ENCODE measurements at places on chromosomes 5 and 9.

GRCh38 chr9:86352440-86353077 is 1.7 kb downstream of the TUT7 start:
- no peak for DNase-seq

DNA sequence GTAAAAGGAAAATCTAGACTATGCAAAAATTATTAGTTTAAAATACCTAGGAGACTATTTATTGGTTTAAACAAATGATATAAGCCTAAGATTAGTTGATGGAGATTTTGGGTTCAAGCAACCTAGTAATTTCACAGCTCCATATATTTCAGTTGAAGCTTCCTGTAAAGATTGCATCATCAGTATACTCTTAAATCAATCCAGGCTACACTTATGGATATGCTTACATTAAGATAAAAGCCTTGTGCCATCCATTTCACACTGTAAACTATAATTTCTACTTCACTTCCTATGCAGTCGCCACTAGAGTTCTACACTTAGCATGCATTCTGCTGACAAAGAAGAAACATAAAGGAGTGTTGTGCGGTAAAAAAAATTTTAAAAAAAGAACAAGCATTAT is 7.3 kb upstream of the LIX1 start:
- no peak for DNase-seq

DNA sequence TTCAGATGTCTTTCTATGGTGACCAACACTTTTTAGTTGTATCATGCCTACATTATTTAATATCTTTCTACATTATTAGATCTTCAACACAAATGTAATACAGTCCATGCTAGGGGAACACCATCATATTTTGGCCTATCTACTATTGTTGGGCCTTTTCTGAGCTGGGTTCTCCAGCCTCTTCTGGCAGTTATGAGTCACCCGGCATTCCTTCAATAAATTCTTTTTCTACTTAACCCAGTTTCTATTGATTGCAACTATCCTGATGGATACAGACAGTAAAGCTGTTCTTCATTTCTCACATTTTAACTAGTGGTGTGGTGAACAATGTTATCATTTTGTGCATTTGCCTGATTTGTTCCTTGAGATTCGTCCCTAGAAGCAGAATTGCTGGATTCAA is 529.3 kb downstream of the BNC2 start:
- DNase-seq, result no peak

DNA sequence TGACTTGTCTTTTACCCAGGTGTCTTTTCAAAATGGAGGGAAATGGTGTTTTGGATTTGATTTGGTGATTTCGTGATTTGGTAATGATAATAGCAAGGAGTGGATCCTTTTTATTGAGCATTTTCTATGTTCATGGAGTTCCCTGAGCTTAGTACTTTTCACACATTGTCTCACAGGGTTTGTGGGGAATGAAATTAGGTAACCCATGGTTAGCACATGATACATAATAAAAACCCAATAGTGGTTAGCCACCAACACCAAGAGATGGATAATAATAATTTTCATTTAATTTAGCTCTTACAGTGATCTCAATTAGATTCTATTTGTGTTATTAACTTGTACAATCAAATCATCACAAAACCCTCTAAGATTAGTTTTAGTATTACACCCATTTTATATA is 65.4 kb downstream of the ARHGAP26 start:
- no peak for DNase-seq

GRCh38 chr5:89929834-89930233 is 479.7 kb downstream of the CETN3 start:
- DNase-seq, result no peak

DNA sequence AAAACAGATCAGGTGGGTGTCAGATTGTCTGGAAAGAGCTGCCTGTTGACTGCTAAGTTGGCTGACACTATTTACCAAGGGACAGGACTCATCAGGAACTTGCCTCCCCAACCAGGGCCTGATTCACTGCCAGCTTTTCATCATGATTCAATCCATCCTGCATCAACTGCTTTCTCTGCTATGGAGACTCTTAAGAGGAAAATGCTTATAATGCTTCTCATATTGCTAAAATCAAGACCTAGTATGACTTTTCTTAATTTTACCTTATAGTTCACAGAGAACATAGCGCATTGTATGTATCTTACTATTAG is 21.3 kb downstream of the HTR4 start:
- no peak for DNase-seq

DNA sequence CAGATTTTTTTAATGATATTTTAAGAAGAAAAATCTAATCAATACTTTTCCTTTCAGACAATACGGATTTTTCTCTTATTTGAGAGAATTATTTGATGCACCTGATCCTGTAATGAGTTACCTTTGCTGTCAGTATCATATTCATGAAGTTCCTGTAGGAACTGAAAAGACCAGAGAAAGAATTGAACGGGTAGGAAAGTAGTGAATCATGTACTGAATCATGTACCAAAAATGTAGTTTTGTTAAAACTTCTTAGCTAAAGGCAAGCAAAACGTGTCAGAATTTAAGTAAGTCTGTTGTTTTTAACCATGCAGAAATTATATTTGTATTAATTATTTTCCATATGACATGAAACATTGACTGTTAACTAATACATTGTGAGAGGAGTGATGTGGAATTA is 56.6 kb downstream of the SMC5 start:
- no peak for DNase-seq

DNA sequence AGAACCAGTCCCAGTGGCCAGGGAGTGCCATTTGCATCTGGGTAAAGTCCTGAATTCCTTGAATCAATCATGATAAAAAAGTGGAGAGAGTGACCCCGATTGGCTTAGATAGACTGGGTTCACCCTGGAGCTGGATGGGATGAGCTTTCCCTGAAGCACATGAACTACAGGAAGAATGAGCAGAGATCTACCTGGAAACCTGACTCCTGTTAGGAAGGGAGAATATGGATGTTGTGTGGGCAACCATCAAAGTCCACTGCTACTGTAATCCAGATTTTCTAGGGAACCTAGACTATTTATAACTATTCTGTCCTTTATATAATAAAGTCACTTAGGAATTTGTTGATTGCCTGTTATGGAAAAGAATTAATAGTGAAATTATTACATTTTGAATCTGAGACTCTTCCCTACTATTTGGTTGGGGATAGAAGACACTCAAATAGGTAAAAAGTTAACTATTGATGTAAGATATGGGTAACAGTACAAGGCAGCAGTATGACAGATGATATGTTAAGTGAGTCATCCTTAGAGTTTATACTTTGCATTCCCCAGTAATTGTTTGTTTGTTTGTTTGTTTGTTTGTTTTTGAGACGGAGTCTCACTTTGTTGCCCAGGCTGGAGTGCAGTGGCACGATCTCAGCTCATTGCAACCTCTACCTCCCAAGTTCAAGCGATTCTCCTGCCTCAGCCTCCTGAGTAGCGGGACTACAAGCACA is 17.9 kb downstream of the CYSTM1 start:
- DNase-seq, result no peak

DNA sequence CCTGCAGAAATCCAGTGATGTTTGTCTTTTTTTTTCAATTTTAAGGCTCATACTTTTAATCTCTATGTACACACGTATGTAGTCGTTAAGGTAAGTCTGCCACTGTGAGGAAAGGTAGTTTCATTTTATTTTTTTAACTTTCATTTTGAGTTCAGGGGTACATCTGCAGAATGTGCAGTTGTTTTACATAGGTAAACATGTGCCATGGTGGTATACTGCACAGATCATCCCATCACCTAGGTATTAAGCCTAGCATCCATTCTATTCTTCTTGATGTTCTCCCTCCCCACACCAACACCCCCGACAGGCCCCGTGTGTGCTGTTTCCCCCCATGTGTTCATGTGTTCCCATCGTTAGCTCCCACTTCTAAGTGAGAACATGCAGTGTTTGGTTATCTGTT is 19.7 kb downstream of the MUSK start:
- no peak for DNase-seq

DNA sequence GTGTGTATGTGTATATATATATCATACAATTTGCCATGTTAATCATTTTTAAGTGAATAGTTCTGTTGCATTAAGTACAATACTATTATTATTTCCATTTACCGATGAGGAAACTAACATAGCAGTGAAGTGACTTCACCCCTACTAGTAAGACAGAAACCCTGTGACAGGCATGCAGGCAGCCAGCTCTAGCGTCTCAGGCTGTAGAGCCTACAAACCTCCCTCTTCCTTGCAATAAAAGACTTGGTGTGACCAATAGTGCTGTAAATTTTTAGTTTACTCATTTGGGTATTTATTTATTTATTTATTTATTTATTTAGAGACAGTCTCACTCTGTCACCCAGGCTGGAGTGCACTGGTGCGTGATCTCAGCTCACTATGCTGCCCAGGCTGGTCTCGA is 24.7 kb downstream of the FNBP1 start:
- DNase-seq, result no peak

- no peak for DNase-seq
Observed at GRCh38 chr5:100889165-100889743, 13.8 kb downstream of the ST8SIA4 start.

- DNase-seq, result no peak
Observed at GRCh38 chr5:158165647-158166046, 306.7 kb upstream of the CLINT1 start.

GRCh38 chr5:91443023-91443422 is 59.9 kb upstream of the ARRDC3 start:
- DNase-seq, result no peak

GRCh38 chr5:175025077-175025476 is 300.7 kb downstream of the MSX2 start:
- no peak for DNase-seq
